ENCODE measurements at places on chromosomes 4 and X.
A peak's percentile ranks its signal among the peaks of the same experiment; 100 is the strongest.

DNA sequence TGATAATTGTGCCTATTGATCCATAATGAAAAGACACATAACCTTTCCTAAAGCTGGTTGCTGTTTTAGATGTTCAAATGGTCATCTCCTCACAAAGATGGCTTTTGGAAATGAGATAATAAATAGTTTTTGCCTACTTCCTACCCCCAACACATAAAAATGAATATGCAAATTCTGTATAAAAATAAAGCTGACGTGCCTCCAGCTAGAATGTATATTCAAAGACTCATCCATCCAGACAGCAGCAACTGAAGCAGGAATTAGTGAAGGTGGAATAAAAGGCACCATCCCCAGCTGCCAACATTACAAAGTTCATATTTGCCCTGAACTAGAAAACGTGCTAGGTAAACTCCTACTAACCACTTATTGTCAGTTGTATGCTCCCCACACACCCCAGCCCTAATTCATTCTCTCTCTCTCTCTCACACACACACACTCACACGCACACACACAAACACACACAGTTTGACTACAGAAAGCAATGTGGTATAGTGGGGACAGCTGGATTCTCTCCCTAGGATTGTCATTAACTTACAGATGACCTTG is 53.6 kb downstream of the PCDH19 start:
- no peak for DNase-seq

DNA sequence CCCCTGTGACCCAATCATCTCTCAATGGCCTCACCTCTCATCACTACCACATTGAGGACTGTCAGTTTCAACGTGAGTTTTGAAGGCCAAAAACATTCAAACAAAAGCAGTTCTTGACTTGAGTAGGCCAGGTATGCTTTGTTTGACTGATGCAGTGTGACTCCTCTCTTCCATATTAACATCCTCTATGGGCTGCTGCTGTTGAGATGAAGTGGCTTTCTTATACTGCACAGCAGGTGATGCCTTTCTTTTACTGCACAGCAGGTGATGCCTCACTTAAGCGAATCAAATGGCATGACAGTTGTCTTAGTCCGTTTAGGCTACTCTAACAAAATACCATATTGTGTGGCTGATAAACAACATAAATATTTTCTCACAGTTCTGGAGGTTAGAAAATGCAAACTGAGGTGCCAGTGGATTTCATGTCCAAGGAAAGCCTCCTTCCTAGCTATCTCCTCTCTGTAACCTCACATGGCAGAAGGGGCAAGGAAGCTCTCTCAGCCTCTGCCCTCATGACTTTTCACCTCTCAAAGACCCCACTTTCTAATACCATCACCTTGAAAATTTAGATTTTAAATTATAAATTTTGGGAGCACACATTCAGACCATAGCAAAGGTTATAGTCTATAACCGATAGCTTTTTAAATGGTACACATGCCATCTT is 2267.9 kb upstream of the AGA start:
- DNase-seq: no peak

- DNase-seq: no peak
These were observed 53.4 kb downstream of the CASP6 start for GRCh38 chr4:109649872-109650271.

DNA sequence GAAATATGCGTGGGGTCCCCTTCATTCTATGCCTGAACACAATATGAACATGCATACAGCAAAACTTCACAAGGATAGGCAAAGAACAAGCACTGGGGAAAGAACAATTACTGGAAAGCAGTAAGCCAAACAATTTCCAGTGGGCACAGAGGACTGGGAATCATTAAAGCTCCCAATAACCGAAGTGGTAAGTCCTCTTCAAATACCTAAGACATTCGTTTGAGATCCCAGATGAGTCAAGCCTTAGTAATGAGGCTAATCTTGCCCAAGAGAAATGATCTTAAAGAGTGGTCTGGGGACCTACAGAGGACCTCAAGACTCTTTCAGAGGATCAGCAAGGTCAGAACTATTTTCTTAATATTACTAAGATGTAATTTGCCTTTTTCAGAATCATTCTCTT is 28.6 kb downstream of the ANAPC10 start:
- no peak for DNase-seq

GRCh38 chr4:92988301-92988700 is 684.5 kb downstream of the GRID2 start:
- no peak for DNase-seq

- no peak for DNase-seq
These were observed 2711.5 kb downstream of the ARAP2 start for GRCh38 chr4:33532821-33533220.

GRCh38 chr4:113094331-113094730 is 44.9 kb downstream of the ANK2 start:
- no peak for DNase-seq

- DNase-seq: no peak
These were observed 98.6 kb downstream of the LARP7 start for GRCh38 chr4:112735474-112735951.

- no peak for DNase-seq
These were observed 109.5 kb upstream of the CBR4 start for GRCh38 chr4:169119536-169119935.

GRCh38 chr4:76511947-76512346 is 76.9 kb downstream of the SHROOM3 start:
- no peak for DNase-seq

DNA sequence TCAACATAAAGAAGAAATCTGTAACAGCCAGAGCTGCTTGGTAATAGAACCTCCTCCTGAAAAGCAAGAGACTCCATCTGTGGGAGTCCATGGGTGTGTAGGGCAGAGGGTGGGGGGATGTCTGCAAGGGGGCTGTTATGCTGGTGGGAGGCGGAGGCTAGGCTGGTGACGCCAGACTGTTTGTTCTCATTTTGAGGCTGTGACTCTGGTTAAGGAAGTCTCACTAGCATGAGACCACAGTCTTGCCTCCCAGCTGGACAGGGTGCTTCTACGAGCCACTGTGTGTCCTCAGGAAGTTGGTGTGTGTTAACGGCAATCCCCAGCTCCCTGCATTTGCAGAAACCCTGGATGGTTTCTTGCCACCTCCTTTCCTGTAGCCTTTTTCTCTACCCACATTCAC is 79.8 kb downstream of the NSUN7 start:
- no peak for DNase-seq

DNA sequence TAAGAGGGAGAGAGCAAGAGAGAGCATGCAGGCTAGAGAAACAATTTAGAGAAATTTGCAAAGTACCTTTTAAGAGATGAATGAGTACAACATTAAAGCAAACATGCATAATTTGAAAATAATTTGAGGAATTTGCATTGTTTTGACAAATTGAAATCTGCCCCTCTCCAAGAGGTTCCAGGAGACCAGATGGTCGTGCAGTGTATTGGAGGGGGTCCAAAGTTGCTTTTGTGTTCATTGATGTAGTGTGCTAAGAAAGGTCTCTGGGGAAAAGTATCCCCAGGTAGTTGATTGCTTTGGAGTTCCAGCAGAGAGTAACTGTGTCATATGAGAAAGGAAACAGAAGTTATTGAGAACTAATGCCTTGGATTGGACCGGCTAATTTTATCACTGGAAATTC is 635.0 kb upstream of the TENM3 start:
- no peak for DNase-seq

DNA sequence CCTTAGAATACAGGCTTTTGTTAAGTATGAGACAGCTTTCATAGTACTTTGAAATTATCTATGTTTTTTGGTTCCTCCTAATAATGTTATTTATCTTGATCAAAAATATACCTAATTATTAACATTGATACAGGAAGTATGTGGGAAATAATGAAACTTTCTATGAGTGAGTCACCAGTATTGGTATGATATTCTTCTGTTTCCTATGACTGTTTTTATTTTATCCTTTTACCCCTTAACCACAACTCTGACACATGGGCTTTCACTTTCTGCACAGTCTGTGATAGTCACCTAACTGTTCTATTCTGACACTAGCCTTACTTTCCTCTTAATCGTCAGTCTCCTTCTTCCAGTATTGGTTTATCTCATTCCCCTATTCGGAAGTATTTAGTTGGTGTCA is 4.7 kb downstream of the THAP9 start:
- DNase-seq: no peak

- DNase-seq: peak; percentile 28
These were observed 162.1 kb upstream of the EMCN start for GRCh38 chr4:100679926-100680325.

- no peak for DNase-seq
These were observed 25.0 kb upstream of the UGT2B7 start for GRCh38 chr4:69071286-69071685.

- no peak for DNase-seq
These were observed 14.5 kb downstream of the SLC2A9 start for GRCh38 chr4:10006601-10007435.

GRCh38 chr4:90840828-90841227 is 713.6 kb downstream of the CCSER1 start:
- DNase-seq: no peak

DNA sequence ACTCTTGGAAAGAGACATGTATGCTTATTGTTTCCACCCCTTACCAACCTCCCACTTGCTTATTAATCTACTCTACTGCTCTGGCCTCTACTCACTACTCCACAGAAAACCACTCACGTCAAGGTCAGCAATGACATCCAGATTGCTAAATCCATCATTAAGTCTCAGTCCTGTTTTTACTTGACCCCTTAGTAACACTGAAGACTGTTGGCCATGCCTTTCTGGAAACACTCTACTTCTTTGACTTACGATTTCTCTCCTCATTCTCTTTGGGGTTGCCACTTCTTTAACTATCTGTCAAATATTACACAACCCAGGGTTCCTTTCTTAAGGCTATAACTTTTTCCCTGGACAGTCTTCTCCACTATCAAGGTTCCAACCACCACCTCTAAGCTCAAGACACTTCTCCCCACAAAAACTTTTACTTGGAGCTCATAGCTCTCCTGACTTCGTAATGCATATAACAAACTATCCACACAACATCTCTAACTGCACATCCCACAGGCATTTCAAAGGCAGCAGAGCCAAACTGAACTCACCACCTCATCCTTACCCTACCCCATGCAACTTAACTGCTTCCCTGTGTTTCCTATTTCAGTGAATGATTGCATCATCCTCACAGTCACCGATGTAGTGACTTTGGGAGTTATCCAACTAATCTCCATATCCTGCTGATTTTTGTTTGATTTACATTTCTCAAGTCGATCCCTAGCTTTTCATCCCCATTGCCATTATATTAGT is 15.8 kb upstream of the MAGEA4 start:
- no peak for DNase-seq

DNA sequence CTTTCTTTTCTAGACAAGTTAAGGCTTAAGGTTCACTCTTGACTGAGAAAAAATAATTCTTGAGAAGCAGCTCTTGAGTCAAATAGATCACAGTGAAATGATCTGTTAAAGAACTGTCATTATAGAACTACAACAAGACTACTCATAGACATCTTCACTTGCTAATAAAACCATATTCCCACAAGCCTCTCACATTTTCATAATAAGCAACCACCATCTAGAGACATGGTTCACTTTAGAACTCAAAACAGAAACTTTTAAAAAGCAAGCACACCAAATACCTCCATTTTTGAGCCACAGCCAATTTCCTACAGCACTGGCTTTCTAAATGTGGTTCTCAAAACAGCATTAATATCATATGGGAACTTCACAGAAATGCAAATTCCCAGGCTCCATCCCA is 309.5 kb downstream of the TMA16 start:
- no peak for DNase-seq

DNA sequence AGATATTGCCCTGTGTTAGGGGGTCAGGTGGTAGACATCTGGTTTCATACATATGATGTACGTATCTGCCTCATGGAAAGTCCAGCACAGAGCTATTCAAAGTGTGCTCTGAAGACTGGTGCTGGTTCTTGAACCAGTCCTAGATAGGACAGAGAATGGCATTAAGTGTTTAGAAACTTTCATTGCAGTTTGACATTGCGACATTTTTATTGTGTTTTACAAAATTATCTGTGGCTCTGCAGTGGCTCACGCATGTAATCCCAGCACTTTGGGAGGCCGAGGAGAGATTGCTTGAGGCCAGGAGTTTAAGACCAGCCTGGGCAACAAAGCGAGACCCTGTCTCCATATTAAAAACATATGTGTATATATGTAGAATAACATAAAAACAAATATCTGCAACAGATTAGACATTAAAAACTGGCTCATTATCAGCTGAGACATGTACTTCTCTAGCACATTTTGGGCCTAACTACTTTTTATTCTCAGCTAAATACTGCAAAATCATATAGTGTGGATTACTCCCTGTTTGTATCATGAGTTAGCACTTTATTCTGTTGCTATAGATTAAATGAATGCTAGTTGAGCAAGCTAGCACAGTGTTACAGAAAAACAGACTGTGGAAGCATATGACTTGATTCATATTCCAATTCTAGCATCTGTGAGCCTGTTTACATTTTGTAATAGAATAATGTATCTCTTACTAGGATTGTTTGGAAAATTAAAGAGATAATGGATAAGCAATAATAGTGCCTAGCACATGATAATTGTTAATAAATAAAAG is 57.1 kb downstream of the USP9X start:
- no peak for DNase-seq

DNA sequence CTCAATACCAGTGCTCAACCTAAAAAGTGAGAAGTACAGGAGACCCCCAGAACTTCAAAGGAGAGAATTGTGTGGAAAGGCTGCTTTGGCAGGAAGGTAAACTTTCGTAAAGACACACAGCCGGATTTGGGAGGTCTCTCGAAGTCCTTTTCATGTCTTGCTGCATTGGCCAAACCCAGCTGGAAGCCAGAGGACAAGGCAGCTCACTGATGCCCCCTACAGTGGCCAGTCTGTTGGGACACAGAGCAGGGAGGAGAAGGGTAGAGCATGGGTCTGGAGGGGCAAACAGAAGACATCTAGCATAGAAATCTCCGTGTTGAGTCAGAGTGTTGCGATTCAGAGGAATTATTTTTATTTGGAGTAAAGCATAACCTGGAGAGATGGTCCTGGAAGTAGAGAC is 198.9 kb downstream of the ANK2 start:
- no peak for DNase-seq

GRCh38 chr4:36914106-36914505 is 330.4 kb upstream of the NWD2 start:
- no peak for DNase-seq

- DNase-seq: no peak
These were observed 91.9 kb upstream of the CPEB2 start for GRCh38 chr4:14910411-14910810.

GRCh38 chrX:39402158-39402557 is 600.9 kb downstream of the MID1IP1 start:
- DNase-seq: no peak

DNA sequence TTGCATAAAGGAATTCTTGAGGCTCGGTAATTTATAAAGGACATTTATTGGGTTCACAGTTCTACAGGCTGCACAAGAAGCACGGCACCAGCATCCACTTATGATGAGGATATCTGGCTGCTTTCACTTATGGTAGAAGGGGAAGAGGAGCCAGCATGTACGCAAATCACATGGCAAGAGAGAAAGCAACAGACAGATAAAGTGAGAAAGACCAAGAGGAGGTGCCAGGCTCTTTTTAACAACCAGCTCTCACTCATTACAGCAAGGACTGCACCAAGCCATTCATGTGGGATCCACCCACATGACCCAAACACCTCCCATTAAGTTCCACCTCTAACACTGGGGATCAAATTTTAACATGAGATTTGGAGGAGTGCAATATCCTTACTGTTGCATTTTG is 1198.2 kb downstream of the ADGRL3 start:
- no peak for DNase-seq

- DNase-seq: no peak
These were observed at the start of gene ESX1 for GRCh38 chrX:104254442-104255115. Gene ESX1 (minus strand): TSS chrX:104254933. CDS start chrX:104254849, 84 bp downstream.

Measured in NCI-H2081 treated with DMSO at 0.1 percent for 48 hours (cell line).